Hindlimb muscle (tissue), 1 donor: ENCODE measurements at places on chromosomes 2 and 18.
A peak's percentile ranks its signal among the peaks of the same experiment; 100 is the strongest.

GRCh38 chr2:177282787-177283572 lies 18.5 kb upstream of the NFE2L2 start:
- DNase-seq: no peak

- no peak for DNase-seq
Observed at GRCh38 chr18:49008716-49009115, 58.0 kb upstream of the SMAD7 start.

GRCh38 chr18:56988022-56988421 lies 158.9 kb upstream of the BOD1L2 start:
- DNase-seq: no peak

DNA sequence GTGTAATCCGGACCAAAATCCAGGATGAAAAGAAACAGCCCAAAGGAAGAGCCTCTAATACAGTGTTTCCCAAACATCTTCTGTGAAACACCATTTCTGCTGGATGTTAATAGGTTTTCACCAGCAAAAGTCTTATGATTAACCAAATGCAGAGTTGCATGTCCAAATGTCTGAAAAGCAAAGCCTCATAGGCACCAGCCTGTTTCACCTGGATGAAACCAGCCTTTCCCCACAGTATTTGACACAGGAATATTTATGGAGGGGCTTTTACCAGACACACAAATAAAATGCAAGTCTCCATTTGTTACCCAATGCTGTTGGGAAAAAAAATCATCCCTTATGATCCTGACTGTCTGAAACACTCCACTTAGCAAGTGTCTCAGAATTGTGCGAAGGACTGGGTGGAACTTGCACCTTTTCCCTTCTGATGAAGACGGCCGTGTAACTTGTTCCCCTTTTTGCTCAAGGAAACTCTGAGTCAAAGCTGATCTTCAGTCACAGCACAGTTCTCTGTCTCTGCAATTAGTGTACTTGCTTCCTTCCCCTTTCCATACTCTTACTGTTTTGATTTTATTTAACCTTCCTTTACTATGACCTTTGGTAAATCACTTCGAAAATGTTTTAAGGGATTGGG lies 70.3 kb upstream of the IL1R2 start:
- peak; percentile 21 for DNase-seq

DNA sequence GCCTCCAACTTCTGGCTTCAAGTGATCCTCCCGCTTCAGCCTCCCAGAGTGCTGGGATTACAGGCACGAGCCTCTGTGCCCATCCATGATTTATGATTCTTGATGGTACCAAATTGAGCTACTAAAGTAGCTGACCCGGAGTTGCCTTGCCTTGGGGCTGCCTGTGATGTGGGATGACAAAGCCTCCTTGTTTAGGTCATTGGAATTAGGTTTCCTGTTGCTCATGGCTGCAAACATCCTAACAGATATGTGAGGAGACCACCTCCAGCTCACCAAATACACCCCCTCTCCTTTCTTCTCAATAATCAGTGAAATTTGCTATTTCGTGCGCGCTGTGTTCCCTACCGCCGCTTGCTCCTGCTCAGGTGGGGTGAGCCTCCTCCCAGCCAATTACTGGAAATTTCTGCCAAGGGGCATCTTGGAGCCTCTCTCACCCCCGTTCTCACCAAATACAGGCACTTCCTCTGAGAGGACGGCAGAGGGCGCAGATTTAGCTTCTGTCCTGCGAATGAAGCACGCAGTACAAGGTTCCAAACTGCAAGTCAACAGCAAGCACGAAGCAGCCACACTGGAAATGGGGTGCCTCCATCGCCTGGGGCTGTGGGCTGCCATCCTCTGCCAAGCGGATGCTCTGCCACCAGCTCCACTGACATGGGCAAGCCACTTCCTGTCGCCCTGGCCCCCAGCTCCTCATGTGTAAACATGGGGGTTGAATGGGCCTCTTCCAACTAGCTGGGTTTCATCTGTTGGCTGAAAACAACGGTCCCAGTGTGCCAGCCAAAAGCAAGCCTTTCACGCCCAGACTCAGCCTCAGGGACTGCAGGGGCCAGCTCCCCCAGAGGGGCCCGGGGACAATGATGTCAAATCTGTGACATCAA lies 71.7 kb downstream of the NCAPH start:
- DNase-seq: peak; percentile 65

DNA sequence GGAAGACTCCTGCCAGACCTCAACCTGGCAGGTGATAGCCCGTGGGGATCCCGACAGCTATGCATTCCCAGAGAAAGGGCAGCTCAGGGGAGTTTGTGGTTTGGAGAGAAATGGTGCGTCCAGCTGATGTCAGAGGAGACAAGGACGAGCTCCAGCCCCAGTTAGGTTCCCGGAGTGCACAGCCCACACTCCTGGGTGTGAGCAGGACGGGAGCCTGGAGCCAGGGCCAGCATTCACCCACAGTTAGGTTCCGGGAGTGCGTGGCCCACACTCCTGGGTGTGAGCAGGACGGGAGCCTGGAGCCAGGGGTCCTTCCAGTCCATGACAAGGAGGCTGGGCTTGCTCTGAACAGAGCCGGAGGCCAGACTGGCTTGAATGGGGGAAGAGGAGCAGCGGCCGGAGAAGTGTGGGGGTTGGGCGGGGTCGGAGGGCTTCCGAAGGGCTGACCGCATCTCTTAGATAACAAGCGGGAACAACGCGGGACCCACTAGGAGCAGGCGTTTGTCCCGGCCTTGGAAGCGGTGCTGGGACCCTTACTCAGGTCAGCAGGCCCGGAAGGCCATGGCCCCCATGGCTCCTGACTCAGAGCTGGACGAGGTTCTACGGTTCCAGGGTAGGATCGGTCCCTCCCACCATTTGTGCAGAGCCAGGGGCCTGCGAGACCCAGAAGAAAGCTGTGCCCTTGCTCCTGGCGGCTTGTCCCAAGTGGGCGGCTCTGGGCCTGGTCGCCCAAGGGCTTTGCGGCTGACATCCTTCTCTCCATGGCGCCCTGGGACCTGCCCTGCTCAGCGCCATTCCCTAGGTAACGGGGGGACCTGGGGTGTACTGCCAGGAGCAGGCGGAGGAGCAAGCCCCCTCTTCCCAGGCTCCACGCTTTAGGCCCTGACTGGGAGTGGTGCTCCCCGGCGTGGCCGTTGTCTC lies 185.6 kb downstream of the RTP5 start:
- DNase-seq: no peak

- DNase-seq: no peak
Observed at GRCh38 chr2:230890646-230891045, 25.9 kb downstream of the ITM2C start.

GRCh38 chr2:86012007-86012712 lies 93.5 kb downstream of the POLR1A start:
- no peak for DNase-seq

DNA sequence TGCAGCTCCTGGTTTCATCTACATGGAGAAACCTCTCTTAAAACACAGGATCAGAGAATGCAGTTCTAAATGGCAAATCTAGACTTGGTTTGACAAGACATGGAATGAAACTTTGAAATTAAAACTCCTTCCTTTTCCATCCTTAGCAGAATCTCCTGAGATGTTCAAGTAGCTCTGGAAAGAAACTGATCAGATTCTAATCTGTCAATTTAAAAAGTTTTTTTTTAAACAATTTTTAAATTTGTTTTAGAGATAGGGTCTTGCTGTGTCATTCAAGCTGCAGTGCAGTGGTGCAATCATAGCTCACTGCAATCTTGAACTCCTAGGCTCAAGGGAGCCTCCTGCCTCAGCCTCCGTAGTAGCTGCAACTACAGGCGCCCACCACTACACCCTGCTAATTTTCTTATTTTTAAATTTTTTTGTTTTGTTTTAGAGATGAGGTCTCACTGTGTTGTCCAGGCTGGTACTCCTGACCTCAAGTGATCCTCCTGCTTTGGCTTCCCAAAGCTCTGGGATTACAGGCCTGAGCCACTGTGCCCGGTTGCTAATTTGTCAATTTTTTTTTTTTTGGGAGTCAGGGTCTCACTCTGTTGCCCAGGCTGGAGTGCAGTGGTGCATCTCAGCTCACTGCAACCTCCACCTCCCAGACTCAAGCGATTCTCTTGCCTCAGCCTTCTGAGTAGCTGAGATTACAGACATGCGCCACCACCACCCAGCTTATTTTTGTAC lies 216.7 kb downstream of the TGIF1 start:
- no peak for DNase-seq

DNA sequence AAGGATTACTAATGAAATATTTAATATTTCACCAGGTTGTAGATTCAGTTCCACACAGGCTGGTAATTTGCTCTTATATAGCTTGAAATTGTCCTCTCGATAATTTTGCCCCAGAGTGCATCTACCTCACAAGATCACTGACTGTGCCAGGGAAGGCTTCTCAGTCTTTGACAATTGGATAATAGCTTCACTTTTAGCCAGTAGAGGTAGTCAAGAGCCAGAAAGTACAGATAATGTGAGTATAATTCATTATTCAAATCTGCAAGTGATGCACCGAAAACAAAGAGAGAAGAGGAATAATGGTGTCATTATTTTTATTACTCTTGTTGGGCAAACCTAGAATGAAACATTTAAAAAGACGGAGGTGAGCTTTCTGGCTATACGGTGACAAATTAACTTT lies 292.8 kb downstream of the EN1 start:
- no peak for DNase-seq

GRCh38 chr18:12652861-12653401 lies 5.0 kb downstream of the SPIRE1 start:
- DNase-seq: no peak

DNA sequence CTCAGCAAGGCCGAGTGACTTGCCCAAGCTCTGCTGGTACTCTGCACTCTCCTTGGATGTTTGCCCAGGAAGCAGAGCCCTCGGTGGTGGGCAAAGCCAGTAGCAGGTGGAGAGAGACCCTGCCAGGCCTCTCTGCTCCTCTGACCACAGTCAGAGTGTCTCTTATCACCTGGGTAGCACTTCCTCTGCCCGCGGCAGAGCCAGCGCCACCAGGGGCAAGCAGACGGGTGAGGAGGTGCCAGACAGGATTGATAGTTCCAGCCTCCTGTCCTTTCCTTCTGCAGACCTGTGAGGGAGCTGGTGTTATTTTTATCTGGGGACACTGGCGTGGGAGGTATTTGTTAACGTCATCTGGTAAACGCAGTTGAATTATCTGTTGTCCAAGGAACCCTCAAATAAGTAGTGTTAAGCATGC lies 152.9 kb downstream of the SMAD7 start:
- DNase-seq: no peak

GRCh38 chr2:70991142-70991541 lies 3.5 kb downstream of the TEX261 start:
- DNase-seq: no peak

GRCh38 chr2:15718103-15718943 lies 126.7 kb downstream of the DDX1 start:
- no peak for DNase-seq

DNA sequence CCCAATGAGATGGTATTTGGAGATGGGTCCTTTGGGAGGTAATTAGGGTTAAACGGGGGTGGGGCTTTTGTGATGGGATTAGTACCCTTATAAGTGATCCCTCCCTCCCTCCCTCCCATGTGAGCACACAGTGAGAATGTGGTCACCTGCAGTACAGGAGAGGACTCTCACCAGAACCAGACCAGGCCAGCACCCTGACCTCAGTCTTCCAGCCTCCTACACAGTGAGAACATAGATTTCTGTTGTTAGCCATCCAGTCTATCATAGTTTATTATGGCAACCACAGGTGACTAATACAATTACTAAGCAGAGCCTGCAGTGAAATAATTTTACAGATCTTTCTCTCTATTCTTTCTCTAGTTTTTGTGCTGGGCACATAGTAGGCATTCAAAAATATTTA lies 137.7 kb upstream of the PKDCC start:
- no peak for DNase-seq

GRCh38 chr2:27967076-27967475 lies 76.5 kb downstream of the BABAM2 start:
- DNase-seq: no peak

DNA sequence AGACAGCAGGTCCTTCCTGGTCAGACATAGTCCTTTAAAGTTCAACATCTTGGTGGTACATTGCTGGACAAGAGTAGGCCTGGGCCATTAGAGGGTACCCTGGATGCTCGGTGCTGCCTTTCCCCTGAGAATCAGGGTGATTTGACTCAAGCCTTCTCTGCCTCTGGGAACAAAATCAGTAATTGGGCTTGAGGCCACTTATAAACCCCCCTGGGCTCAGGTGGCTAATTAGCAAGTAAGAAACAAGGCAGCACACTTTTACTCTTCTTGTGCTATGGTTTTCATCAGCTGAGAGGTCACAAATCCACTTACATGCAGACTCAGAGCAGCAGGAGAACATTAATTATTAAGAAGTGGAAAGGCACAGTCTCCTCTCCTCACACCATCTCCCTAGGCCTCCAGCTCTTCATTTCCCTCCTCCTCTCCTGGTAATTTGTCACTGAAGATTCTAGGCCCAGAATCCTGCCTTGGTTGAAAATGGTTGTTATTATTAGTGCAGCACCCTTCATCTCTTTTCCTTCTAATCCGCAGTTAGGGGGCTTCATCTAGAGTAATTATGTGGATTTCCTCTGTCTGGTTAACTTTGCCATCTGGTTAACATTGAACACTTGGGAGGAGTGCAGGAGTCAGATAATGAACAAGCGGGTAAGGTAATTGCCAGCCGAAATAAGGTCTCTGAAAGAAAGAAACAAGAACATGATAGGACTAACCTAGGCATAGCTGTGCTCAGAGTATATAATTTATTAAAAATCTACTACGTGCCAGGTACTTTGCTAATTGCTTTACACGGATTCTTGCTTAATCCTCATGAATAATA lies 29.7 kb upstream of the CASP10 start:
- no peak for DNase-seq

DNA sequence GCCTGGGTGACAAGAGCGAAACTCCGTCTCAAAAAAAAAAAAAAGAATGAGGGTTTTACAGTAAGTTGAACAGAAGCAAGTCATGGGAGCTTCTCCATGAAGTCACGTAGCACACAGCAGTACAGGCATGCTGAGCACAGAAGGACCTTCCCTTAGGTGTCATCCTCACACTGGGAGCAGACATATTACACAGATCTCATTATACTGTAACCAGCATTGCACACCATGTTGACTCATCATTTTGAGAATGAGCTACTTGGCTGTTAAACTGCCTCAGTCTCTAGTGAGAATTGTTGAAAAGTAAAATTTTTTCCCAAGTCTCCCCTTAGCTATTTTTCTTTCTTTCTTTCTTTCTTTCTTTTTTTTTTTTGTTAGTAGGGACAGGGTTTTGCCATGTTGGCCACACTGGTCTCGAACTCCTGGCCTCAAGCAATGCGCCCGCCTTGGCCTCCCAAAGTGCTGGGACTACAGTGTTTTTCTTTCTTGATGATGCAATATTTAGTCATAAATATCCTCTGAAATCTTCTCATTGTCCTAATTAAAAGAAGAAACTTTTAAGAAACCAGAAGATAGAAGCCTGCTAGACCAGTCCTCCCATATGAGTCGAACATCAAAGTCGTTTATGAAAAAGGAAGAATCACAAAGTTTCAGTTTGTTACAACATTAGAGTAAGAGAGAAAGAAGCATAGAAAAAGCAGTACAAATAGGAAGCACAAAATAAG lies 37.9 kb upstream of the PPP1CB start:
- DNase-seq: no peak

- no peak for DNase-seq
Observed at GRCh38 chr2:75538521-75539490, 21.9 kb downstream of the EVA1A start.
